ENCODE measurements at places on chromosomes 12 and 14. TPM values are rescaled to one million over a fixed set of nuclear protein-coding genes. Genes with fewer than 3 reads are reported as not detected.

Gene ALG10
- 5.8 TPM for total RNA-seq

Gene PLEK2
- 0.51 TPM for total RNA-seq

Gene ACOT6
- not detected for total RNA-seq

Gene GPR65
- 0.17 TPM for total RNA-seq

Gene GPD1
- not detected for total RNA-seq

Gene IFNG-AS1
- not detected for total RNA-seq

Gene REC8
- total RNA-seq: 1.8 TPM

Gene ARHGDIB
- total RNA-seq: 8.3 TPM

- no peak for DNase-seq
Observed at GRCh38 chr12:101089271-101089670, 120.8 kb downstream of the SLC5A8 start.

GRCh38 chr12:116610971-116611541 lies 51.9 kb downstream of the MAP1LC3B2 start:
- DNase-seq: no peak

GRCh38 chr12:131867891-131868675 lies 26.3 kb upstream of the ULK1 start:
- DNase-seq: peak; percentile 30

DNA sequence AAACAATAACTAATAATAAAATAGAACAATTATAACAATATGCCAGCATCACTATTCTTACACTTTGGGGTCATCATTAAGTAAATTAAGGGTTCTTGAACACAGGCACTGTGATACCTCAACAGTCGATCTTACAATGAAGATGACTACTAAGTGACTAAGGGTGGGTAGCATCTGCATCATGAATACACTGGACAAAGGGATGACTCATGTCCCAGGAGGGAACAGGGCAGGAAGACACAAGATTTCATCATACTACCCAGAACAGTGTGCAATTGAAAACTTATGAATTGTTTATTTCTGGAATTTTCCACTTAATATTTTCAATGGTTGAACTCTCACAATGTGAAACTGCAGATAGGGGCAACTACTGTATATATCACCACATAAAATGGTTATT lies 19.7 kb downstream of the TSPAN19 start:
- DNase-seq: peak; percentile 78

- DNase-seq: peak; percentile 99
Observed at GRCh38 chr12:58310809-58311622, 369.6 kb downstream of the ATP23 start.

- no peak for DNase-seq
Observed at GRCh38 chr12:93729934-93730333, 52.8 kb downstream of the CRADD start.

- no peak for DNase-seq
Observed at GRCh38 chr12:4277857-4278256, 4.3 kb downstream of the CCND2 start.

DNA sequence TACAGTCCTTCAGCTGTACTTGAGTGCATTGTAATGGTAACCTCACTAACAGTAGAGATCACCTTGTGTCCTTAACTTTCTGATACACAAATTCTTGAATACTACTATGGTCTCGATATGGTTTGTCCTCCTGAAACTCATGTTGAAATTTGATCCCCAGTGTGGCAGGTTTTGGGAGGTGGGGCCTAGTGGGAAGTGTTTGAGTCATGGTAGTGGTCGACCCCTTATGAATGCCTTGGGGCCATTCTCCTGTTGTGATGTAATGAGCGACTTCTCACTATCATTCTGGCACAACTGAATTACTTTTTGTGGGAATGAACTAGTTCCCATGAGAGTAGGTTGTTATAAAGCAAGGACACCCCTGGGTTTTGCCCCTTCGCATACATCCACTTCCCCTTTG lies 52.3 kb downstream of the IPO8 start:
- no peak for DNase-seq

- no peak for DNase-seq
Observed at GRCh38 chr12:47184813-47185212, 105.1 kb upstream of the AMIGO2 start.

- peak; percentile 85 for DNase-seq
Observed at GRCh38 chr14:67622675-67623074, 3.0 kb downstream of the ARG2 start.

DNA sequence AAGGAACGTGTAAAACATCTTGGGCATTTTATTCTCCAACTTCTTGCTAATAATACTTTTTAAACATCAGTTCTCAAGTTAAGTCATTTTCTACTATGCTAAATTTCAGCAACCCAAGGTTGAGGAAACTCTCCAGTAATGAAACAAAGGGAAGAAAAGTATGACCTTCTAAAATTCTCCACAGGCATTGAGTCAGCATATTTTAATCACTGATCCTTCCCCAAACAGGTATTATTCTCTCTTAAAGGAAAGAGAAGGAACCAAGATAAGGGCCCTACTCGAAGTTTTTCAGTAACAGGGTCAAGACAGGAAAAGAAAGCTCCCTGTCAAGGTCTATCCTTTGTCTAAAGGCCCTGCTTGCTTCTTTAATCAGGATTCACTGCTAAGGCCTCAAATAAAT lies 3.0 kb downstream of the KICS2 start:
- DNase-seq: no peak

DNA sequence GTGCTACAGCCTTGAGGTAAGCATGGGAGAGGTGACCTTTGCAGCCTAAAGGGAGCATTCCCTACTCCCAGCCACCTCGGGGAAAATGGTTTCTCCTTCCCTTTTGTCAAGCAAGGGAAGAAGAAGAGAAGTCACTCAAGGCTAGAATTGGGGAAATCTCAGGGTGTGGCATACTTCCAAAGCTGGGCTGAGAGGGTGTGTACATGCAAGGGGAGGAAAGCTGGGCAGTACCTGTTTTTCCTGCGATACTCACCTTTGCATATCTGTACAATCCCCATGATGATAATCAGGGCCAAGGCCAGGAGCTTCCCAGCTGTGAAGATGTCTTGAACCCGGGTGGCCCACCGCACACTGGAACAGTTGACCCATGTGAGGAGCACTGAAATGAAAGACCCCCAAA lies 23.8 kb upstream of the CEBPE start:
- no peak for DNase-seq

DNA sequence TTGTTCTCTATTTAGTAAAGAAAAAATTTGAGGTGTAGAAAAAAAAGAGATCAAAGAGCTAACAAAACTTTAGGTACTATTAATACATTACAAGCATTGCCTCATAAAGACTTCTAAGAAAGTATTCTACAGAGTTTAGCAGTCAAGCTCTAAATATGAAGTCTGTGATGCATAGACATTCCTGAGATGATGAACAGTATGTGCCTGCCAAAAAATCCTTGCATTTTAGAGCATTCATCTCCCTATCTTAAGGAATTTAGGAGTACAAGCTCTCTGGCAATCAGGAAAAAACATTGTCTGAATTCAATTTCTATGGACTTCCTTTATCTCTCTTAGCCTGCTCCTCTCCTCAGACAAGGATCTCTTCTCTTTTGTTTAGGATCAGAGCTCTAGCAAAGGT lies 202.6 kb upstream of the LRFN5 start:
- no peak for DNase-seq

- no peak for DNase-seq
Observed at GRCh38 chr12:103308396-103308795, 187.4 kb downstream of the C12orf42 start.

DNA sequence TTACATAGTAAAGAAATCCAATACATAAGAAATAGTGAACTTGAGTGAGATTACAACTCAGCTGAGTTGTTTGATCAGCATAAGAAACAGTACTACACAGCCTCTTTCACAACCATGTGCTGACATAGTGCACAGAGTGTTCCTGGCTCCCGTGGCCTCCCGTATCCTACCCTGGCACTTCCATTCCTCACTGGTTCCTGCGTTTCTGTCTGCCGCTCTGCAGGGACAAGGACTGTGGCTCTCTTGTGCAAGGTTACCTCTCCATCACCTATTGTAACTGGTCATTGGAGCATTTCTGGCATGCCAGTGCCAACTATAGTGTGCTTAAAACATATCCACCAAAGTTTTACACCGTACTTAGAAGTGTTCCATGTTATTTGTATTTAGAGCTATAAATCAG lies 46.3 kb upstream of the PCED1B start:
- DNase-seq: peak; percentile 40

GRCh38 chr14:50389668-50390441 lies 6.8 kb downstream of the CDKL1 start:
- no peak for DNase-seq
